NCI-H510A treated with DMSO at 0.1 percent for 48 hours (cell line): ENCODE measurements at places on chromosomes 7 and 10.

- DNase-seq, result no peak
Observed at GRCh38 chr7:134548877-134549276, at the start of gene AKR1B15. AKR1B15 (plus strand) TSS chr7:134549110; CDS start chr7:134564620, 15,510 bp downstream.

DNA sequence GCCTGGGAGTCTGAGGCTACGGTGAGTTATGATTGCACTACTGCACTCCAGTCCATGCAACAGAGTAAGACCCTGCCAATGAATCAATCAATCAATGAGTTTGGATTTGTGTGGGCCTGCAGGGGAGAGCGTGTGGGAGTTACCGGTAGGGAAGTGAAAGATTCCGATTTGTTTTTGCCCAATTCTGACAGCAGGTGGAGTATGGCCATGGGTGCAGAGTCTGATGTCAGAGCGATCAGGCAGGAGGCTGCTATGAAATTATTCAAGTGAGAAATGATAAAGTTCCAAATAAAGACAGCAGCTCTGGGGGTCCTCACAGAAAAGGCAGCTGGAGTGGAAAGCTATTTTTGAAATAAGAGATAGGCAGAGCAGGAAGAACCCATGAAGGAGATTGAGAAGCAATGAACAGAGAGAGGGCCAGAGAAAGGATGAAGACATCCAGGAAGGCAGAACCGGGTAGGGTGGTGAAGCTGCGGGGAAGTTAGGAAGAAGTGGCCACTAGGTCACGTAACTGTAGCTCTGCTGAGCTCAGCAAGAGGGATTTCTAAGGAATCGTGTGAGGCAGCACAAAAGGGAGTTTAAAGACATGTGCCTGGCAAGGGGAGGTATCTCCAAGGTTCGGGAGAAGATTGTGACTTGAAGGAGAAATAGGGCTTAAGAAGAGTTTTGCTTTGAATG lies 93.7 kb upstream of the NMT2 start:
- no peak for DNase-seq

GRCh38 chr7:103524042-103524907 lies 78.3 kb upstream of the SLC26A5 start:
- DNase-seq, result peak; percentile 25

GRCh38 chr10:100828738-100829096 lies 83.3 kb downstream of the PAX2 start:
- DNase-seq, result peak; percentile 10

DNA sequence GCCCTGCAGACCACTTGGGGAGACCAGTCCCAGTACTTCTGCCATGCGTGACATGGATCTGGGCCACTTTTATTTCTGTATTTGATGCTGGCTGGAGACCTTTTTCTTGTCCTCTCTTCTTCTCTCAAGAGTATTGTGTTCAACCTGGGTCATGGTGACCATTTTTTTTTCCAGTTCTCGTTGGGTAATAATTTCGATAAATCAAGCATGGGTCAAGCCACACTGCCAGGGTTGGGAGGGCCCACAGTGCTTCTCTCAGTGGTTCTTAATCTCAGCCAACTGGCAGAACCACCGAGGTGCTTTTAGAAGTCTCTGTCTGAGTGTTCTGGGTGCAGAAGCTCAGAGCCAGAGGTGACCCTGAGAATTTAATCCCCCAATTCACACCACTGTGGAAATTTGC lies 269.9 kb downstream of the SEC23IP start:
- DNase-seq, result no peak

- no peak for DNase-seq
Observed at GRCh38 chr10:30788307-30788706, 158.8 kb upstream of the LYZL2 start.

DNA sequence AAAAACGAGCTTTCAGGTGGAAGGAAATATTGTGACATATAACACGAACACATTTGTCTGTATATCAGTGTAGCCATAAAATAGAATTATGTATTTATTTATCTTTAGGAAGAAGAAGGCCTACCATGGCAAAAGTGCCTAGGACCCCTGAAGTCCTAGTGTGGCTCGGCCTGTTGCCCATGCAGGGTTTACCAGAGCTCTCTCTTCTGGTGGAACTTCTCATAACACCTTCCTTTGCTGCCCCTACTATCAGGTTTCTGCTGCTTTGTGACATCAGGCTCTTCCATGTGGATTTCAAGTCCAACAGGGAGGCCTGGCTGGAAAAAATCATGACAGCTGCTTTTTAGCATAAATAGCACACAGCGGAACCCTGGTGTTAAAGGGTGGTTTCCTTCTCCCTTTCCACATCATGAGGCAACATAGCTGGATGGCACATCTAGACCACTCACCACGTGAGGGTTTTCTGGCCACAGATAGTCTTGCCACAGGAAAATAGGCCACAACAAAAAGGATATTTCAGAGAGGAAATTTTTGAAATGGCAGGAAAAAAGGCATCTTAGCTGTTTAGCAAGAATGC lies 44.8 kb upstream of the ADO start:
- DNase-seq, result no peak

DNA sequence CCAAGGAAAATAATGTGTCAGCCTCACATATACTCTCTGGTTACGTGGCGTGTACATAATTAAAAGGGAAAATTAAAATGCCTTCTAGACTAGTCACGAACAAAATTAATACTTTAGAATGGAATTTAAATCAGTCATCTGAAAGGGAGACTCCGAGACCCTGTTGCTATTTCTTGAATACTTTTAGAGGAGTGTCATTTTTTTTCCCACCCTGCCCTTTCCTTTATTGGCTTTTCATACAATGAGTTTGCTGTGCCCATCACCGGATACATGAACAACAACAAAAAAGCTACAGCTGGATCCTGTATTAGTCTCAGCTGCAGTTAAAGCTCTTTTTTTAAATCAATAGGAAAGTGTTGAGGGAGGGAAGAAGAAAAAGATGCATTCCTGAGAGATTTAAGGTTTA lies 20.1 kb downstream of the CYTH3 start:
- DNase-seq, result no peak

DNA sequence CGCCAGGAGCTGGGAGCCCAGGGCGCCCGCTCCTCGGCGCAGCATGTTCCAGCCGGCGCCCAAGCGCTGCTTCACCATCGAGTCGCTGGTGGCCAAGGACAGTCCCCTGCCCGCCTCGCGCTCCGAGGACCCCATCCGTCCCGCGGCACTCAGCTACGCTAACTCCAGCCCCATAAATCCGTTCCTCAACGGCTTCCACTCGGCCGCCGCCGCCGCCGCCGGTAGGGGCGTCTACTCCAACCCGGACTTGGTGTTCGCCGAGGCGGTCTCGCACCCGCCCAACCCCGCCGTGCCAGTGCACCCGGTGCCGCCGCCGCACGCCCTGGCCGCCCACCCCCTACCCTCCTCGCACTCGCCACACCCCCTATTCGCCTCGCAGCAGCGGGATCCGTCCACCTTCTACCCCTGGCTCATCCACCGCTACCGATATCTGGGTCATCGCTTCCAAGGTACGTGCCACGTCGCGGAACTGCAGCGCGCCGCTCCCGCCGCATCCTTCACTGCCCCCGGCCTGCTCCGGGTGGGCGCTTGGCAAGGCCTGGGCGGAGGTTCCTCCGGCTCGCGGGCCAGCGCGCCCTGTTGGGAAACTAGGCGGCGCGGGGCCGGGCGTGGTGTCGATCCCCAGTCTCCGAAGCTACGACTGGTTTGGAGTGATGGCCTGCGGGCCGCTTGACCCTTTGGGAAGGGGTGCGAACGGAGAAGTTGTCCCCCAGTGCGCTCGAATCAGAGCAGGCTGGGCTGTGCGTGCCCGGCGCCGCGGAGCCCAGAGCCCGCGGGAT lies 868 bp downstream of the EMX2 start:
- no peak for DNase-seq

GRCh38 chr7:149689291-149689721 lies 84.1 kb downstream of the ZNF467 start:
- DNase-seq, result no peak

DNA sequence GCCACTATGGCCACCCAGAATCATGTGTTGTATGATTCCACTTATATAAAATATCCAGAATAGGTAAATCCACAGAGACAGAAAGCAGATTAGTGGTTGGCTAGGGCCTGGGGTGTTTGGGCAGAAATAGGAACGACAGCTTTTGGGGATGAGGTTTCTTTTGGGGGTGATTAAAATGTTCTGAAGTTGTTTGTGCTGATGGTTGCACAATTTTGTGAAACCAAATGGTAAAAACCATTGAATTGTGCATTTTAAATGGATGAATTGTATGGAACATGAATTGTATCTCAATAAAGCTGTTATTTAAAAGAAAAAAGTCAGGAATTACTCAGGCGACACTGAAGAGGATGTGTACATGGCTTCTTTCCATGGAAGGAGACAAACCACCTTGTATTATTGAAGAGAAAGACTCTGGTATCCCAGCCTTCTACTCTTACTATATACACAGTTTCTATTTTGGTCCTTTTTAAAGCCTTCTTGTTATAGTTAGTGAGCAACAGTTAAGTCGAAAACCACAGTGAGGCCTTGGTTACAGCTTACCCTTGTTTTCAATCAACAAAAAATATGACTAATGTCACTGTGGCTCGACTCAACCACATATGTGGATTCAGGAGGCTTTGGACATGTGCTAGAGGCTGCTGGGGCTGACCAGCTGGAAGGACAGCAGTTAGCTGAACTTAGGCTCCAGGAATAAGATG lies 57.1 kb upstream of the KMT2E start:
- no peak for DNase-seq

- DNase-seq, result no peak
Observed at GRCh38 chr7:1696671-1697498, 26.8 kb downstream of the ELFN1 start.

DNA sequence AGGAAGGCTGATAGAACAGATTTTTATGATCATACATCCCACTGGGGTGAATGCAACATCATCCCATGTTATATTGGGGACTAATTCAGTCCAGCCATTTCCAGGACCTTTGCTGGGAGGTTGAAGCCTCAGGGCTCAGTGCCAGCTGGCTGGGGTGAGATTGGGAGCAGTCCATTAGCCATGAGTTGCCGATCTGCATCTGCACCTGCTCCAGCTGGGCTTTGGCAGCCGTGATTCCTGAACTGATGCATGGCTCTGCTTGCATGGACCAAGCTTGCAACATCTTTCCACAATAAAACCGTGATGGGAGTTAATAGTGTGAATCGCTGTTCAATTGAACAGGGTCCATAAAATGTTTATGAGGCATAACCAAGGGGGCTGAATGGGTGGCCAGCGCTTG lies 346.9 kb downstream of the TYW1 start:
- DNase-seq, result no peak

- no peak for DNase-seq
Observed at GRCh38 chr10:89894051-89894450, 192.7 kb downstream of the KIF20B start.

GRCh38 chr10:4848356-4849041 lies 22.5 kb downstream of the AKR1E2 start:
- DNase-seq, result no peak

- DNase-seq, result no peak
Observed at GRCh38 chr7:135980012-135980551, 2.9 kb upstream of the MTPN start.

DNA sequence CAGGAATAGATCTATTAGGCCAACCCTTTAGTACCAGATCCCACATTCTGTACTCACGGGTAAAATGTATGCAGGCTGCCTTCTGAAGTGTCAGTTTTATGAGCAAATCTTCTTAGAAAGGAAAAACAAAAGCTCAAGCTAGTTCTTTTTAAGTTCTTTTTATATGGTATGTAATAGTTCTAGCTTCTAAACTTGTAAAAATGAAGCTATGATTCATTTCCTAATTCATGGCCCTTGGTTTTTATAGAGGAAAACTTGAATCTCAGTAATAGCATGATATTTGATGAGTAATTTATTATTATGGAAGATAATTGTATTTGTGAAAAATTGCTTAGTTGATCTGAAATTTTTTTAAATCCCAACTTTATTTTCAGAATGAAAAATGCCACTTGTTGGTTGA lies 54.3 kb downstream of the SLK start:
- no peak for DNase-seq

DNA sequence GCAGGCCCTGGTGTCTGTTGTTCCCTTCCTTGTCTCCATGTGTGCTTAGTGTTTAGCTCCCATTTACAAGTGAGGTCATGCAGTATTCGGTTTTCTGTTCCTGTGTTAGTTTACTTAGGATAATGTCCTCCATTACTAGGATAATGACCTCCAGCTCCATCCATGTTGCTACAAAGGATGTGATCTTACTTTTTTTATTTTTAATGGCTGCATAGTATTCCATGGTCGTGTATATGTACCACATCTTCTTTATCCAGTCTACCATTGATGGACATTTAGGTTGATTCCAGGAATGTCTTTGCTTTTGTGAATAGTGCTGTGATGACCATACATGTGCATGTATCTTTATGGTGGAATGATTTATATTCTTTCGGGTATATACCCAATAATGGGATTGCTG lies 333.4 kb downstream of the EXOC4 start:
- DNase-seq, result no peak

GRCh38 chr10:51875610-51876009 lies 176.2 kb upstream of the CSTF2T start:
- peak; percentile 13 for DNase-seq
